Left renal pelvis (tissue), 4 donors: ENCODE measurements at places on chromosomes 3 and 15.
A peak's percentile ranks its signal among the peaks of the same experiment; 100 is the strongest.

- DNase-seq = no peak
Measured at GRCh38 chr3:14404631-14405359, 2.4 kb downstream of the SLC6A6 start.

- no peak for DNase-seq
Measured at GRCh38 chr3:137097386-137097785, 139.6 kb downstream of the IL20RB start.

- DNase-seq = no peak
Measured at GRCh38 chr3:43996379-43997301, 245.0 kb upstream of the TOPAZ1 start.

- DNase-seq = no peak
Measured at GRCh38 chr3:172591876-172592771, 68.9 kb upstream of the TNFSF10 start.

DNA sequence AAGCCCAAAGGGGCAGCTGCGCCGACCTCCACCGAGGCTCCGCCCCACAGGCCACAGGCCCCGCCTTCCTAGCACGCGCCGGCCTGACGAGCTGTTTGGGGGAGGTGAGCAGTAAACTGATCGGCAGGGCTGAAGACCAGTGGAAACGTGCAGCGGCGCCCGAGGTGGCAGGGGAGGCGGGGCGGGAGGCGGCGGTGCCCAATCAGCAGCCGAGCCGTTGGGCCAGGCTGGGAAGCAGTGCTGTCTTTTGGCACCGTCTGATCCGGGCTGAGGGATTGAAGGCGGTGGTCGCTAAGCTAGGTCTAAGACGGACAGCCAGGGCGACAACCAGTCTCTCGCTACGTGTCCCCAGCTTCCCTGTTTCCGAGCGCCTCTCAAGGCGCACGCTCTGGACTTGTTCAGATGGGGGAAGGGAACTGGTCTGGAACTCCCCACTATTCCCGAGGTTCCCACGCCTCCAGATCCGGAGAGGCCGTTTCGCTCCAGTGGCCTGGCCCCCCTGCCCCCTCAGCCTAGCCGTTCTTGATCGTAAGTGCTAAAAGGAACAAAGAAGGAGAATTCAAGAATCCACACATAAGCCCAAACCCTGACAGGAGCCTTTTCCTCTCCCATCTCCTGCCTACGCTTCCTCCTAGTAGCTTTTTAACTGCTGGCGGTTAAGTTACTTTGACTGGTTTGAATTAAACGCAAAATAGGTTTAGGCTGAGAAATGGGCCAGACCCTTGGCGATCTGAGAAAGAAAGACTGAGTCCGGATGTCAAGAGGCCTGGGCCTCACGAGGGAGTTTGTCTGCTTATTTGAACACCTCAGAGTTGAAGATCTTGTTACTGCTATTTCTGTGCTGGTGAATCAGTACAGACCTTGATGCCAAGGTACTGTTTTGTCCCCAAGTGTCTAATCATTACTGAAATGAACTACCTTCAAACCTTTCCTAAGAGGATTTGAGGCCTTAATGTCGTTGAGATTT, at the start of gene FMN1:
Gene FMN1 (minus strand): TSS at position 11 of the 967 bp plus-strand sequence. CDS start 39,800 bp downstream, outside the sequence.
- DNase-seq = peak; percentile 80
